Astrocyte (in vitro differentiated cells and primary cell): ENCODE measurements at places on chromosomes 5 and 9.

DNA sequence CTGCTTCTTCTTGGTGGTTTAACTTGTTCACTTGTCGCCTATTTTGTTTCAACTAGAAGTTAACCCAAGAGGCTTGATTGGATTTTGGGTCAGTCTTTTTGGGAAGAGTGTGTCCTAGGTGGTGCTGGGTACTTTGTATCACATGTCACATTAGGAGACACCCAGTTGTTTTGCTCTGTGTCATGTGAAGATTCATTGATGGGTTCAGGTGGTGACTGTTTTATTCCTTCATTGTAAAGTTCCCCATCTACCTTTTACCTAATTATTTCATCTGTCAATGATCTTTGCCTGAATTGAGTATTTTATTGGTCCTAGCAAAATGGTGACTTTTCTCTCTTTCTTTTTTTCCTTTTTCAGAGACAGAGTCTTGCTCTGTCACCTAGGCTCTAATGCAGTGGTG is 69.2 kb downstream of the RALGPS1 start:
- no peak for DNase-seq

DNA sequence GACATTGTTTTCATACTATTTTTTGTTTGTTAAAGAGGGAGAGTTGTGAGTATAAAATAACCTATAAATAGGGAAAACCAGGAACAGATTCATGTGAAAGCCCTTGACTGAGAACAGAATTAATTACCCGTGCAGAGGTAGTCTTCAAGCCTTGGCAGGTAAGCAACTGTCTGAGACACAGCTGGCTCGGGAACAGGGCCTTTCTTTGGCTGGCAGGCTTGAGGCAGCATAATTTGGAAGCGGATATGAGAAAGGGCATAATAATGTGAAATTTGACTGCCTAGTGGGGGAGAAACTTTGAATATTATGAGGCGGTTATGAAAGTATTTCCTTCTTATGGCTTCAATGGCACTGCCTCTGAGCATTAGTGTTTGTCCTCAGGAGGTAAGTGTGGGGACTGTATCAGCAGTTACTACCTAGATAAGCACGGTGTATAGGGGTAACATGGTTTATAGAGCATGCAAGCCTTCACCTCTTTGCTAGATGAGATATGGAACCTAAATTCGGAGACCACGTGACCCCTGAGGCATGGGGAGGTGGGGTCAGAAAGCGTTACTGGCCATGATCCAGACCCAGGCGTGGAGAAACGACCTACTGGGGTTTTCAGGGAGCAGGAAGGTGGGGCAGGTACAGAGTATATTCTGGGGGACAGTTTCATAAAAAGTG is 210.2 kb upstream of the GAS1 start:
- DNase-seq: peak; percentile 30

GRCh38 chr5:1480217-1480616 is 35.0 kb upstream of the SLC6A3 start:
- no peak for DNase-seq

- DNase-seq: peak; percentile 31
Measured at GRCh38 chr9:133928248-133928764, 63.8 kb downstream of the VAV2 start.

DNA sequence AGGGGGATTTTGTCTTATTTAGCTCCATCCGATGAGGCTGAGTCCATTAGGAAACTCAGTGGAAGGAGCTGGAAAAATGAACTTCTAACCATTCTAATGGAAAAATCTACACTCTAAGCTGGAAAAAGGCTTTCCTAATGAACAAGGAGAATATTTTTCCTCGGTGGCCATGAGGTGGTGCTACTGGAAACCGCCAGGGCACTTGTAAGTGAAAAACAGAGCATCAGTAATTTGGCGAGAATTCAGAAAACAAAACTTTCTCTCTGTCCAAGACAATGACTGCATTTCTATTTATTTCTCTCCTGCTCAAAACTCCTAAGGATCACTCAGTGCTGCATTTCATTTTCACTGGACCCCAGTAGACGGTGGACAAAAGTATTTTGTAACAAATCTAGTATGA is 237.6 kb downstream of the TENT4A start:
- DNase-seq: no peak

- no peak for DNase-seq
Measured at GRCh38 chr5:77012601-77013000, 17.6 kb upstream of the AGGF1 start.

GRCh38 chr5:32160228-32160627 is 13.9 kb downstream of the GOLPH3 start:
- DNase-seq: no peak

GRCh38 chr9:109912082-109912582 is 132.1 kb downstream of the PALM2AKAP2 start:
- DNase-seq: peak; percentile 58

DNA sequence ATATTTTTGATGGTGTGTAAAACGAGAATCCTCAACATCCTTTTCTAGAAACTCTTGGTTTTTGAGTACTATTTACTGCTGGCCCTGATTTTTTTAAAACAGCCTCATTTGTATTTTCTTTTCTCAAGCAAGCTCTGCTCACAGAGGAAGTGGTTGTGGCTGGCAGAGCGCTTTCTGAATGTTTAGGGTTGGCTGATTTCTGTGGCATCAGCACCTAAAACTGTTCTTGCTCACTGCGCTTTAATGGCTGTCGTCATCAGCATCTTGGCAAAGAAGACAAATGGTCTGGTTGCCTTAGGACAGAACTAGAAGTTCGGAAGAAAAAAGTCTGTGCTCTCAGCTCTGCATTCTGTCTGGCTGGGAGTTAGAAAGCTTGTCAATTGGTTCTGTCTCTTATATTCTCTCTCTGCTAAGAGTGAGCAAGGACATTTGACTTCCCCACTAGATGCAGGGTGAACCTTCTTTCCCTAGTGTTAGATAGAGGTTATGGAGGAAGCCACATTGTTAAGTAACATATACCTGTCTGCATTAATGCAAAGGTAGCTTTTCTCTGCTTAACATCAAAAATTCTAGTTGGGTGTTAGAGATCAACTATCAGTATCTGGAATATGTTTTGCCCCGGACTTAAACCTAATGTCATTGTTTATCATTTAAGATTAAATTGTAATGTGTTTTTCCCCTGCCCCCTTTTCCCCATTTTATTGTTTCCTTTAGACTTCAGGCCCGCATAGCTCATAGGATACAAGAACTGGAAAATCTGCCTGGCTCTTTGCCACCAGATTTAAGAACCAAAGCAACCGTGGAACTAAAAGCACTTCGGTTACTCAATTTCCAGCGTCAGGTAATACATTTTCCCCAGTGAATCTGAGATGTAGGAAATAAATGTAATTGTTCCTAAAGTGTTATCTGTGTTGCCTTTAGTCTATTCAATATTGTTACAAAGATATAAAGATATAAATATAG is 39.0 kb downstream of the SMARCA2 start:
- peak; percentile 91 for DNase-seq

DNA sequence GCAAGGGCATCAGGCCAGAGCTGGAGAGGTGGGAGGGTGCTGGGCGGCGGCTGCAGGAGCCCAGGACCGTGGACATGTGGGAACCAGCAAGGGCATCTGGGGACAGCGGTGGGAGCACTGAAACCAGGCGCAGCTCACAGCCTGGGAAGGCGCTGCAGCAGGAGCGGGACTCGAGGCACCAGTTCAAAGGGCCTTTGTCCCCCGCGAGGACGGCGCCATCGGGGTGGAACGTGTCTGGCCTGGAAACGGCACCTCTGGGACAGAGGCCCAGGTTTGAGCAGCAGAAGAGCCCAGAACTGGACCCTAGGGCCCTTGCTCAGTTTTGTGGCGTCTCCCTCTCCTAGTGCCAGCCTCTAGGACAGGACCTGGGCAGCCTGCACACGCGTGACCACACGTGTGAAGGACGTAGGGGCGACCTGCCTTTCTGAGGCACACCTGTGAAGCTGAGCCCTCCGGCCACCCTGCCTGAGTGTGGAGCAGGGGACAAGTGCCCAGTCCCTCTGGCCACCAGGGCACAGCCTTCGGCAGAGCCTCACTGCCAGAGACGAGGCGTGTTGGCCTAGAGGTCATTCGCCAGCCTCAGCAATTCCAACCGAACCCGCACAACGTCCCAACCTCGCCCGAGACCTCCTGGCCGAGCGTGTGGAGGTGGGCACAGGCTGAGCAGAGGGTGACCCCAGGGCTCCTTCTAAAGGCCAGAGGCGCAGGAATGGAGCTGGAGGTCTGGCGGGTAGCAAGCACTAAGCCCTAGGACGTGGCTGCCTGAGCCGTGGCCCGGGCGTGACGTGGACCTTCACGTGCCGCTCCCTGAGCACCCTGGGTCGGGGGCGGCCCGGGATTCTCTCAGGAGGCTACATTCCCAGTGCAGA is 2.2 kb upstream of the TMEM210 start:
- DNase-seq: no peak

GRCh38 chr9:115944166-115944948 is 209.2 kb upstream of the PAPPA start:
- DNase-seq: peak; percentile 100

DNA sequence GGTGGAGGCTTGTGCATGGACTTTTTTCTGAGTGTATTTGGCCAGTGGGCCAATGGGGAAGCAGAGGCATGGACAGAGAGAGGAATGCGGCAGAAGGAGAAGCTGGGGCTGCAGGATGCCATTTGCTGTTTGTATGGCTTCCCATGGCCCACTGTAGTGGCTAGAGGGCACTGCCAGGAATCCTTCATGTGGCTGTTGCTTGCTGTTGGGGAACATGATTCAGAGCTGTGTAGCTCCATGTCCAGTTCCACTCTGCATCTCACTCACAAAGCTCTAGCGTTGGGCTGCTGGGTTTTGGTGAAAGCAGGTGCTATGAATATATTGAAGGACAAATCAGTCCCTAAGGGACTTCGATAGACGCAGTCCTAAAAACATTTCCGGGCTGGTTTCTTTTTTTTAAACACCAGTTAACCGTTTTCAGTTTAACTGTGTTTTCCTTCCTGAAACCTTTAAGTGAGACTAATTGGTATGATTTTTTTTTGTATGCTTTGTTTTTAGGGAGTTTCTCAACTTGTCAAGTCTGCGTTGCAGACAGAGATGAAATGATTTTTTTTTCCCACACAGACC is 51.3 kb downstream of the SLC22A5 start:
- no peak for DNase-seq

DNA sequence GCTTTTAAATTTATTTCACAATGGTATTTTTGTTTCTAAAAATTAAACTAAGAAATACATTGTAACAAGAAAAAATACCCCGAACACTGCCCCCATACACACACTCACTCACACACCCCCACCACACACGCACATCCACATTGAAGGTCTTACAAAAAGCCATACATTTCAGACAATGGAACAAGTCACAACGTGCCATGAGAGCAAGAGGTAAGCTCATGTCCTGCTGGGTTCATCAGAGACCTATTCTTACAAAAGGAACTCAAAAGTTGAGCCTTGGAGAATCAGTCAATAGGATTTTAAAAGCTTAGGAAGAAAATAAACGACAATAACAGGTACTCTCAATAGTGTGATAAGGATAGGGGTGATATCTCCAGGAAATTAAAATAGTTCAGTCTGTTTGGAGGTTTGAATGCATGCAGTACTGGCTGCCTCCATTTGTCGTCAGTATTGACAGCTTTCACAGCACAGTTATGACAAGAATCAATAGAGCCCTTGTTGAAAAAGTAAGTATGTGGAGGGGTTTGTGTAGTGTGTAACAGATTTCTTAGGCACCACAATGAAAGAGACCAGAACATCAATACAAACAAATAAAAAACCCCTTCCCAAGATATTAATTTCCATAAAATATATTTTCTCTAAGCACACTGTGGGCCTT is 1826.2 kb upstream of the CDH6 start:
- no peak for DNase-seq

DNA sequence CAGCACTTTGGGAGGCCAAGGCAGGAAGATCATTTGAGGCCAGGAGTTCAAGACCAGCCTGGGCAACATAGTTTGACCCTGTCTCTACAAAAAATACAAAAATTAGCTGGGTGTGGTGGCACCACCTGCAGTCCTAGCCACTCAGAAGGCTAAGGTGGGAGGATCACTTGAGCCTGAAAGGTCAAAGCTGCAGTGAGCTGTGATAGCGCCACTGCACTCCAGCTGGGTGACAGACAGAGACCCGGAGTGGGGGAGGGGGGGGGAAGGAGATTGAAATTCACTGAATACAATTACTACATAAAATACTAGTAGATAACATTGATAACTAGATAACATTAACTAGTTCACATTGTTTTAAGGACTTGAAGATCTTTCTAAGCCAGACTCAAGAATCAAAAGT is 345.6 kb downstream of the BNC2 start:
- no peak for DNase-seq

GRCh38 chr9:72772661-72773060 is 180.2 kb downstream of the ALDH1A1 start:
- peak; percentile 65 for DNase-seq

- peak; percentile 93 for DNase-seq
Measured at GRCh38 chr9:129270903-129271431, 92.9 kb upstream of the IER5L start.

- no peak for DNase-seq
Measured at GRCh38 chr5:168874713-168875380, 295.7 kb upstream of the PANK3 start.

- no peak for DNase-seq
Measured at GRCh38 chr5:168198359-168198758, 93.1 kb upstream of the WWC1 start.

DNA sequence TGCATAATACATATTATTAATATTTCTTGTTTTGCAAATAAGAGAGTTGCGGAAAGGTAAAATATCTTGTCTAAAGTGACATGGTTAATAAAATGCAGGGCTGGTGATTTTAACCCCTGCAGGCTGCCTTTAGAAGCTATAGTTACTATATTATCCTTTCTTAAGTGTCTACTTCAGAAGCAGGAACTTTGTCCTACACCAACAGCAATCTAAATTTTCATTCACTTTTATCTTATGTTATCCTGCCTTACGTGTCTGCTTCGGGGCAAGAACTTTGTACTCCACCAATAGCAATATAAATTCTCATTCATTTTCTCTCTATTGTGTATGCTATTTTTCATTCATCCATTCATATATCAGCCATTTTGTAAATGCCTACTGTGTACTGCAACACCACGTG is 719.5 kb downstream of the TLR4 start:
- no peak for DNase-seq

DNA sequence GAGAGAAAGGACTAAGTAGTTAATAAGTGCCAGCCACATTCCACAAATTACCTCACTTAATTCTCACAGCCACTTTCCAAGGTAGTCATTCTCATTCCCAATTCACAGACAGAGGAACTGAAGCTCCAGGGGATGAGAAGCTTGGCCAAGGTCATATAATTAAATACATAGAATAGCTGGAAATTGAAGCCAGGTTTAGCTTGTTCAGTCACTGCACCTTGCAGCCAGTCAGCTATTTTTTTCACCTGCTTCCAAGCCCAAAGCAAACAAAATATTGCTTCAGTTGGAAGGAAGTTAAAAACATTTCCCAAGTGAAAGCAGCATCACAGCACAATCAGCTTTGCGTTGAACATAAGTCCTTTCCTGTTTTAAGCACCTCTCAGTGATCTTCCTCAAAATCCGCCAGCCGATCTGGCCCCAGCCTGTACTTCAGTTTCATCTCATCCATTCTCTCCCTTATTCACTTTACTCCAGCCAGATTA is 4.8 kb downstream of the ALDH1A1 start:
- no peak for DNase-seq

DNA sequence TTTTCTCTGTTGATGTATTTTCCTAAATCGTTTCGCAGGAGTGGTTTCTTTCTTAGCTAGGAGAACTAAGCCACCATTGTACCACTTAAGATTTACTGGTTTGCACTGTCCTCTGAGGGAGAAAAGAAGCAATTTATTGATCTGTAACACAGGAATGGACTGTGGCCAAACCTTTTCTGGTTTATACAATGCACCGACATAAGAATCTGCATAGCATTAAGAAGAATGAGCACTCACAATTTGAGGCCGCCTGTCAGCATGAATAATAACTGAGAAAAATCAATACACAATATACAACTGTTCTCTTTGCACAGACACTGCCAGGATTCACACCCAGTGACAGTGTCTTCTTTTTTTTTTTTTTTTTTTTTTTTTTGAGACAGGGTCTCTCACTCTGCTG is 168.6 kb upstream of the DMRT1 start:
- DNase-seq: no peak
